ENCODE measurements at places on chromosomes 3 and 15.

DNA sequence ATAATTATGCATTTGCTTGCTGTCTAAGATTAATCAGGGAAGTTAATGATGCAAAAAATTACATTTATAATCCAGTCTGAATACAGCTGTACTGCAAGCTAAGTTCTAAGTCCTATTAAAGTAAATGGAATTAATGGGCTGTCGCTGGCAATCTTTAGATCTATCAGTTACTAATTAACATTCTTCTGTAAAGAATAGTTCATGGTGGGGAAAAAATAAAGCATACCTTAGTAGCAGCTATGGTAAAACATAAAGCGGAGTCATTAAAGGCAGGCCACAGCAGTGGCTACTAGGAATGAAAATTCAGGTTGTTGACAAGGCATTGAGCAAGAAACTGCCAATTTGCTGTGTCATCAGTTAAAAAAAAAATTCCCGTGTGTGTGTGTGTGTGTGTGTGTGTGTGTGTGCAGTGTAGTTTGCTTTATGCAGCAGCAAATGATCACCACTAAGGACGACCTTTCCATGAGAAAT lies 129.8 kb downstream of the ZNF385D start:
- no peak for DNase-seq

- DNase-seq: no peak
These were observed 77.0 kb downstream of the TRANK1 start for GRCh38 chr3:36867810-36868209.

- no peak for DNase-seq
These were observed 64.4 kb downstream of the DNAJB8 start for GRCh38 chr3:128402319-128402718.

GRCh38 chr15:81400640-81401236 lies 26.7 kb upstream of the TMC3 start:
- peak; percentile 52 for DNase-seq

DNA sequence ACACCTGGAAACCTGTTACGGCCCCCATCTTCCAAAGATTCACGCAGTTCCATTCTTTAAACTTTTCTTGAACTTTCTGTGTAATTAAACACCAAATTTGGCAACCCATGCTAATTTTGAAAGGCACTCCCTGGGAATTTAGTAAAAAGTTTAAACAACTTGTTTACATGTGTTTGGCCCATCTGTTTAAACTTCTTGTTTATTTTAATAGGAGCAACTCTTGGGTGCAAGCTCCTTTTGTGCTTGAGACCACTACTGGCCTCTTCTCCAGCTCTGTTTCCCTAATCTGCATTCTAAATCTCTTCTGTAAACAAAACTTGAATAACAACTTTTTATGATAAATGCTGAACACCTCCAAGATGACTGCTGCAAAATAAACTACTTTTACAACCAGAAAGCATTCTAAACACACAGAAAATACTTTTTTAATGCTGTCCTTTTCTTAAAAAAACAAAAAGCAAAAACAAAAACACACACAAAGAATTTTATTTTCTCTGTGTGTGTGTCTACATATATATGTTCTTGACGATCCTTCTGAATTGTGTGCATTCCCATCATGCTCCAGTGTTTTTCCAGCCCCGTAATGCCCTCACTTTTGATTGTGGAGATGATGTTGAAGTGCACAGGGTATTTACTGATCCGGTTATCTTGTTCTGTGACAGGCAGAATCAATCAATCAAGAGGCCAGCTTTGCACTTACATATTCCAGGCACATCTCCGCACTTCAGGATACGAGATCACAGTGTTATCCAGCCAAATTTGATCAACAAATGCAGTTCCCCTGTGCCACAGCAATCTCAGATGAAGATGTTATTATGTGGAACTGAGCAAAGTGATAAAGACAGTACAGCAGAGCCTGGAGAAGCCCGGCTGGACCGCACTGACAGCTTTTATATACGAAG lies 416.9 kb downstream of the FOXP1 start:
- DNase-seq: no peak

- DNase-seq: no peak
These were observed 120.5 kb downstream of the SLMAP start for GRCh38 chr3:57876632-57877031.

DNA sequence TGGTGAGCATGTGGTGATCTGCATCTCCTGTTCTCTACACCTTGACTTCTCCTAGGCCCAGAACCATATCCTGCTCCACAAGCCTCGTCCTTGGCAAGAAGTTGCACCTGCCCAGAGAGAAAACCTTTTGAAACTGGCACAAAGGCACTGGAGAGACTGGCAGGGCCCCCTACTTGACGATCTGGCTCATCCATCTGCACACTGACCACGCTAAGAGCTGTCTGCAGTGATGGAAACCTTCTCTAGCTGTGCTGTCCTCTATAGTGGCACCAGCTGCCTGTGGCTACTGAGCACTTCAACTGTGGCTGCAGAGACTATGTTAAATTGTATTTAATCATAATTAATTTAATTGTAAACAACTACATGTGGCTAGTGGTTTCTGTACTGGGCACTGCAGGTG lies 26.2 kb upstream of the SRP14 start:
- DNase-seq: no peak

DNA sequence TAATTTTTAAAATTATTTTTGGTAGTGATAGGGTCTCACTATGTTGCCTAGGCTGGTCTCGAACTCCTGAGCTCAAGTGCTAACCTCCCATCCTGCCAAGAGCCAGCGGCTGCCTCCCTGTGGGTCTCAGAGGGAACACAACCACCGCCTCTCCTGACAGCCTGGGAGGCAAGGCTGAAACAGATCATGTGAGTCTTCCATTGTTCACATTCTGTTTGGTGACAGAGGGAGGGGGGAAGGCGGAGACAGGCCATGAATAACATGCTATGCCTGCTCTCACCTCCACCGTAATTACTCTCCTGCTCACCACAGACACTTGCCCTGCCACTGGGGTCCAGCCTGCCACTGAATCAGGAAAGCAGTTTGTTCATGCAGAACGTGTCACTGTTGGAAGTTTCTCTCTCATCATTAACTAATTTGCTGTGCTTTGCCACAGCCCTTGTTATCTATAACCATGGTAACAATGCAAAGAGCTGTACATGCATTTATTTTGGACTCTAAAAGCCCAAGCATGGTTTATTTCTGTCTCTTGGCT lies 78.4 kb upstream of the RASGRF1 start:
- peak; percentile 61 for DNase-seq

- DNase-seq: no peak
These were observed 139.2 kb downstream of the VPS13C start for GRCh38 chr15:61921093-61921492.

- no peak for DNase-seq
These were observed 229.3 kb upstream of the UBE2E1 start for GRCh38 chr3:23576379-23576959.

DNA sequence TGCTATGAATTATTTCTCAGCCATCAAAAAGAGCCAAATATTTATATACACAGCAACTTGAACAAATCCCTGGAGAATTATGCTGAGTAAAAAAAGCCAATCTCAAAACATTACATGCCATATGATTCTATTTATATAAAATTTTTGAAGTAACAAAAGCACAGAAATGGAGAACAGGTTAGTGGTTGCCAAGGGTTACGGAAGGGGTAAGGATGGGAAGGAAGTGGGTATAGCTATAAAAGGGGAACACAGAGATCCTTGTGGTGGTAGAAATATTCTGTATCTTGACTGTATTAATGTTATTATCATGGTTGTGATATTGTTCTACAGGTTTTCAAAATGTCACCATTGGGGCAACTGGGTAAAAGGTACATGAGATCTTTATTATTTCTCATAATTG lies 62.3 kb upstream of the ASB14 start:
- no peak for DNase-seq

- no peak for DNase-seq
These were observed 149.6 kb downstream of the PDZRN3 start for GRCh38 chr3:73475175-73475574.

DNA sequence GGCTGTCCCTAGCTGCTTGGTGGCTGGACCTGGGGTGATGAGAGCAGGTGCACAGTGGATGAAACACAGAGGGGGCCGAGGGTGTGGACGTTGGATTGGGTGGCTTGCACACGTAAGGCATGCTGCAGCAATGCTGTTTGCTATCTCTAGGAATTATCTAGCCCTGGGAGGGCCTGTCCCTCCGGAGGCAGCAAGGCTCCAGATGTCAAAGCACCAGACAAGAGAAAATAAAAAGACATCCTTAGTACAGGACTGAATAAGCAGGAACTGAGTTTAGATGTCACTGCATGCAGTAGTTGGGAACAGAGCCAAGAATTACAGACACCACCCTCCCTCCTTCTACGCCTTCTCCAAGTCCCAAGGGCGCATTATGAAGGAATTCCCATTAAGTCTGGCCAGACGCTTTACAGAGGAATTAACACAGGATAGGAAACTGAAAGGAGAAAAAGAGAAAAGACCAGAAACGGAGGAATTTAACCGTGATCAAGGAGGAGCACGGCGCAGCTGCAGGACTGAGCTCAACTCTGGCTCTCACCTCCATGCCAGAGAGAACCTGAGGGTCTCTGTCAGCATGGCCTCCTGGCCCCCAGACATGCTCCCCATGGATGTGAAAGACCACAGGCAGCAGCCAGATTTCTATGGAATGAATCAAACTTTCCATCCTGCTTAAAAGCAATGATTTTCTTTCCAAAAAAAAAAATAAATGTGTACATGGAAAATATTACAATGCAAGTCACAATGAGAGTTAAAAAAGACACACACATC lies 13.8 kb downstream of the ATP10A start:
- no peak for DNase-seq

- no peak for DNase-seq
These were observed 22.8 kb downstream of the TTC14 start for GRCh38 chr3:180624714-180625113.

DNA sequence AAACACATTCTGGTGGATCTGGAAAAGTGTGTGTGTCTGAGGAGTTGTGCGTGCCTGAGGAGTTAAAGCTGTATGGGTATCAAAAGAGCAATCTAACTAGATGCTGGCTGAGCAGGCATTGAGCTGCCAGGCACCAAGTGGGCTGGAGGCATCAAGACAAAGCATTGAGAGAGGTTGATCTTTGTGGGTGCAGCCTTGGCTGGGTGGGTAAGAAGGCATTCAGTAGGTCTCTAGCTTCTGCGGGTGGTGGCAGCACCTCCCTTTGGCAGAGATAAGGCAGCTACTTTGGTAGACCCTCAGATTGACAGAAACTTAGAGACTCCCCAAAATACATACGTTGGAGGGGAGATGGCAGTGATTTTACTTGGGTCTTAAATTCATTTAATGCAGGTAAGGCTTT lies 15.8 kb upstream of the TMEM212 start:
- DNase-seq: no peak

DNA sequence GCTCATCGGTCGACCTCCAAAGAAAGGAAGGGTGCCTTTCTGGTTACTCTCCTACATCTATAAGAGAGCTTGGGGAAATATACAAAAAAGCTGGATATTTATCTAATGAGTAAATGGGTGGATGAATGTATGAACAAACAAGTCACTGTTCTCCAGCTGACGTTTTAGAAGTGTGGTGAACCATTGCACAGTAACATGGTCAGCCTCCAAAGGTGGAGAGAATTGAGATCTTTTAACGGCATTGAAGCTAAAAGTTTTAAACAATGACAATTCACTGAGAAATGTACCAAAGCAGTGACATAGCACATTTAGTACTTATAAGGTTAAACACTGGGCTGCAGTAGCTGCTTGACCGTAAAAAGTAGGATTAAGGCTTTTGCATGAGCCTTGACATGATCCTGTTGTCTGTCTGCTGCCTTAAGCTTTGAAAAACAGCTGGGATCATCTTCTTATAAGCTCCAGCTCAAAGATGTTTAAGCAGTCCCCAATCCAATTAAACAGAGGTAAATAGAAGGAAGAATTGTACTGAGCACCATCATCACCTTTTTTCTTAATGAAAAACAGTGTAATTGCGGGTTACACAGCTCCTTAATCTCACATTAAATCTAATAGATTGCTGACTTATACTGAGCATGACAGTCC lies 222.9 kb downstream of the WDR72 start:
- no peak for DNase-seq

DNA sequence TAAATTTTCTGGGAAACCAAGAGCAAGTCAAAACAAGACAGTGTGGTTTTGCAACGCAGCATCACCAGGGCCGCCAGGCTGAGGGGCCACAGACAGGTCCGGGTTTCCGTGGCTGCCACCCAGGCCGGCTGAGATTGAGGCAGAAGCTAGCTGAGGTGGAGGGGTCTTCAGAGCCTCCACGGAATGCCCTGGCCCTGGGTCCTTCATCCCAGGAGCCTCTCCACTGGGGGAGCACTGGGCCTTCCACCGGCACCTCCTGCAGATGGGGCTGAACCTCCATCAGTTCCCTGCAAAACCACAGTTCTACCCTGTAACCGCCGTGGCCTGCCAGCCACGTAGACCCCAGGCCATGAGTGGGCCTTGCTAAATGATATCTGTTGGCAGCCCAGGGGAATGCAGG lies 152.7 kb downstream of the CHSY1 start:
- DNase-seq: no peak

- DNase-seq: no peak
These were observed 516.3 kb upstream of the CADM2 start for GRCh38 chr3:84442533-84442932.

DNA sequence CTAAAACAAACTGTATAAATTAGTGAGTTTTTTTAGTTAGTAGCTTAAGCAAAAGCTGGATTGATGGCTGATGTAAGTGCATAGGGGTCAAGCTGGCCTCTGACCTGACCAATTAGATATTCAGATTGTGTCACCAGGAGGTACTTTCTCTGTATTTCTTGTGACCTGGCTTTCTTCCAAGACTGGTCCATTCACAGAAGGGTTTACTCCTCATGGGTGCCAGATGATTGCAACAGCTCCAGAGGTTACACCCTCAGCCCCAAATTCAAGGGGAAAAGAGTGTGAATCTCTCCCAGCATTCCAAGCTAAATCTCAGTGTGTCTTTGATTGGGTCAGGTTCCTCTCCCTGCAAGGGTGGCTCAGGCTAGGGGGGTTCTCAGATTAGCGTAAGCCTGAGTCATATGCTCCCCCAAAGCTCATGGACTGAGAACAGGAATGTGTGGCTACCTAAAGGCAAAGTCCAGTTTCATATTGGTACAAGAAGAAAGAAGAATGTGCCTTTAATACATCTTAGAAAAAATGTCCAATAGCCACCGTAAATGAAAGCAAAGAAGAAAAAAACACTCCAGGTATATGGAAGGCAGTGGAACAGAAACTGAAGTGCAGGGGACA lies 16.5 kb downstream of the PML start:
- DNase-seq: no peak

DNA sequence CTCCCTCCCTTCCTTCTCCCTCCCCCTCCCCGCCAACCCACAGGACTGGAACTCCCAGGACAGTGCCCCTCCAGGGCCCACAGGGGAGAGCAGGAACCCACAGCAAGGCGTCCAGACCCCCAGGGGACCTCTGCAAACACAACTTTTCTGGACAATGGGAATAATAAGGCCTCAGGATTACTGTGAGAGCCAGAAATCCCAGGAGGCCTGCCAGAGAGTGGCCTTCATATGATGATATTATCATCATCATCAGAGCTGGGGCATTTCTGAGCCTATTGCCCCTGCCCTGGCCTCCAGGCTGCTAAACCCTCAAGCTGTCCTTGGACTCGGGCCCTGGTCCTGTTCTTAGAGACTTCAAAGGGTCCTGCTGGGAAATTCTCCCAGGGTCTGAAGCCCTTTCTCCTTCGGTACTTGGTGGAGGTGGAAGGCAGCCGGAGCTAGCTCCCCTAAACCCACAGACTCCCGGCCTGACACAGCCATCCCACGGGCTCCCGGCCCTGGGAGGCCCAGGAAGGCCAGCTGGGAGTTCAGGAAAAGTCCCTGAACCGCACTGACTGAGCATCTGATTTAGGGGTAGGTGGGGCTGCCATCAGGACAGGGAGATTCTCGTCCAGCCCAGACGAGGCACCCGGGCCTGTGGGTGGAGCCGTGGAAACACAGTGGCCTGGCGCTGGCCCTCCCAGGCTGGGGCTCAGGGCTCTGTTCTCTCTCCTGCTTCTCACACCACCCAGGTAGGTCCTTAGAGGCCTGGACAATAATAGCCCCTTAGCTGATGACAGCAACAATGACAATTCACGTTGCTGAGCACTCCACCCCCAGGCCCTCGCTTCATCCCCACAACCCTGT lies 4.9 kb downstream of the CALML4 start:
- no peak for DNase-seq

Data from HCT116 (cell line).